Anterior cingulate cortex (tissue), 58 donors: ENCODE measurements at places on chromosomes 7 and 10.

- no peak for DNase-seq
Measured at GRCh38 chr7:119931230-119931824, 341.6 kb upstream of the KCND2 start.

DNA sequence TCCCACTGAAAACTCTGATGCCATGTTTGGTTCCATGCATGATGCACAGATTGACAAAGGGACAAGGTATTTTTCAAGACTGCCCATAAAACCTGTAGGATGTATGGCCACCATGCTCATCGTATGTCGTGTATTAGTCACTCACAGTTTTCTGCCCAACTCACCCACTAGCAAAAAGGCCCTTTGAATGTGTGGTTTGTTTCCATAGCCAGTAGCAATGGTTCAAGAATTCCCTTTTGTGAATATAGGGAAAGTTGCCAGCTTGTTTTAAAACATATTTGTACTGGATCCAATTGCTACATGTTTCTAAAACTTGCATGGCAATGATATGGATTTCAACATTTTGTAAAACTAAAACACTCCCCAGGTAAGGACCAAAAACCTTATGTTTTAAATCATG is 280.9 kb upstream of the YAE1 start:
- no peak for DNase-seq

DNA sequence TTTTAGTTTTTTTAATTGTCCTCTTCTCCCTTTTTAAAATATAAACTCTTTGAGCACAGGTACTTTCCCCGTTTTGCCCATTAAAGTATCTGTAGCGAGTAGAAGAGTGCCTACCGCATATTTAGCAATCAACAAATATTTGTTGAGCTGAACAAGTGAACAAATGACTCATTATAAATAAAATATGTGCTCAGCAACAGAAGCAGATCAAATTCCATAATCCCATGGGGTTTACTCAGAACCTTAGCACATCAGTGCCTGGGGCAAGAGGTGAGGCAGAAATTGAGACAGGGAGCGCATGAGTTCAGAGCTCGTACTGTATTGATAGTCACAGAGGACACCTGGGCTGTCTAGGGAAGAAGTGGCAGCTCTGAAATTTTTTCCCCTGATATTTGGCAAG is 161.0 kb downstream of the SEM1 start:
- no peak for DNase-seq

- DNase-seq = no peak
Measured at GRCh38 chr10:63703113-63703670, 182.0 kb downstream of the REEP3 start.

DNA sequence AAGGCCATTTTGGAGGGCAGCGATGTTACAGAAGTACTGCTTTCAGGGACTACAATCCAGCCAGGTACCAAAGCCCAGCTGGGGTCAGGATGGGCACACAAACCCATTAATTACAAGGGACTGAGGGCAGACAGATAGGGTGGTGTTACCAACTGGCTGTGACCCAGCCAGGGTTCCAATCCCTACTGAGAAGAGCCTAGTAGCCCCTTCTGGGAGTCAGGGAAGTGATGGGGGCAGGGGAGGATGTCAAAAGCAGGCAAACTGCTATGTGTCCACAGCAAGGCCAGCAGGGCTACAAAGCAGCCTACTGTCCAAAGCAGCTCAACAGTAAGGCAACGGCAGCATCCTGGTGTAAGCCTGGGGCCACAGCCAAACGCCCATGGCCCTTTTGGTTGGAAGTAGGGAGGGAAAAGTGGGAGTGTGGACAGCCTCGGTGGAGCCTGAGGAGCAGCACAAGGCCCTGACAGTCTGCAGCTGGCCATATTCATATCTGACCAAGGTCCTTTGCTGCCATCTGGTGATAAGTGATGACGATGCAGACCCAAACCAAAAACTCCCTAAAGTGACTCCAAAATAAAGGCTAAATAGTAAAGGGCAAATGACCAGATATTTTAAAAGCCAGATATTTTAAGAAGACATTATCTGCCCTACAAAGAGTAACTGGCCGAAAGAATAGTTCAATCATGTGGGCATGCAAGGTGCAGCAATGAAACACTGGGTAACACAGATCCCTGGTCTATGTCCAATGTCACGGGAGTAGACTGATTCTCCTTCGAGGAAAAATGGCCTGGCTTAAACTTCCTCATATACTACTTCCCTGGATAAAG is 56.9 kb downstream of the XPNPEP1 start:
- DNase-seq = peak; percentile 18

- DNase-seq = no peak
Measured at GRCh38 chr10:70761031-70761601, 24.1 kb downstream of the TBATA start.
